Sciatic nerve (tissue), 2 donors: ENCODE measurements at places on chromosomes 1 and 21.

DNA sequence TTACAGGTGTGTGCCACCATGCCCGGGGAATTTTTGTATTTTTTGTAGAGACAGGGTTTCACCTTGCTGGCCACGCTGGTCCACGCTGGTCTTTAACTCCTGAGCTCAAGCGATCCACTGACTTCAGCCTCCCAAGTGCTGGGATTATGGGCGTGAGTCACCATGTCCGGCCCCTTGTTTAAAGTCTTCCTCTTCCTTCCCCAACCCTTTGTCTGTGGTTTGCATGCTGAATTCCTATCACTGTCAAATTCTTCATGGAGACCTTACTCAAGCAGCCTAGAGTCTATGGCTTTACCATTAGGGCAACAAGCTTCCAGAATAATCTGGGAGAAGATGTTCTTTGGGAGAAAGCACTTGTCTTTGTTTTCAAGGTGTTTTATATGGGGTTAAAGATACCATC is 34.7 kb downstream of the B3GALT5 start:
- DNase-seq: no peak

DNA sequence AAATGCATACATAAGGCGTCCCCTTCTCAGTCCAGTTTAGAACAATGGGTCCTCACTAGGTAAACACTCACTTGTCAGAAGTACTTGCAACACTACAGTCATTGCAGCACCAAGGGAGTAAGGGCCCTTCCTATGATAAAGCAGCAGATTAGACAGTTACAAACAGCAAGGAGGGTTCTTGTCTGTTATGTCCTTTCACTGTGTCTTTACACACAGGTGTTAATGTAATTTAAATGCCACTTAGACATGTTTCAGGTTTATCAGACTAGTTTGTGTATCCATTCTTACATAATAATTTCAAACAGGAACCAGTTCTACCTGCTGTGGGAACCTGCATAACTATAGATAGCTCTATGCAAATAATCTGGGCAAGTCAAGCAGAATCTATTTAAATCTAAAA is 105.6 kb upstream of the USH2A start:
- DNase-seq: no peak

- DNase-seq: peak; percentile 84
Measured at GRCh38 chr1:55215194-55216021, at the start of gene USP24. Gene USP24 (minus strand): TSS chr1:55215364. CDS start chr1:55215113, 251 bp downstream.

DNA sequence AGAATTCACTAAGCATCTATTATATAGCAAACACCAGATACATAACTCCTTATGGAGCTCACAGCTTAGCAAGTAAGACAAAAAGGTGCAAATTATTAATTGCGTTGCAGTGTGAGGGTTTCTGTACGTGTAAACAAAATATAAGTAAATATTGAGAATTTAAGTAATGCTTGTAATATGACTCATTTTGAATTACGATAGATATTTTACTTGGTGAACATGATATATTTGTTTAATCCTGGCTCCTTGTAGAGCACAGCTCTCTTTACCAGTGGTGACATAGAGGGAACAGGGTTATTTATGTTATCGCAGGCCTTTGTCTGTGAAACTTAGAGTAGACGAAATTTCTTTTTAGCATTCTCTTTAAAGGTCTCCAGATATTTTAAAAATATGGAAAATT is 36.4 kb downstream of the LYPLAL1 start:
- DNase-seq: no peak

DNA sequence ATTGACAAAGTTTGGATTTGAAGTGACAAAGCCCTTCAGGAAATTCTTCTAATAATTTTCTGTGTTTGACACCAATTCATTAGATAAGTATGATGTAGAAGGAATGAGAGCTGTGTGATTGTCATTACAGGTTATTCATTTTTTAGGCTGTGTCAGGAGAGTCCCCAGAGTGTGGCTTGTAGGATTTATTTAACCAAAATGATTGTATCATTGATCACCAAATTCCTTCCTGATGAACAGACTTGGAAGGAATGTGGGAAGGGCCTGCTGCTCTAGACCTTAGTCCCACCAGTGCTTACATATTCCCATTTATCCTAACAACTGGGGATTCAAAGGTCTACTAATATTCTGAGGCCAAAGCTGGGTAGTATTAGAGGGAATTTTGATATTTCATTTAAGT is 383.3 kb upstream of the KAZN start:
- DNase-seq: no peak

DNA sequence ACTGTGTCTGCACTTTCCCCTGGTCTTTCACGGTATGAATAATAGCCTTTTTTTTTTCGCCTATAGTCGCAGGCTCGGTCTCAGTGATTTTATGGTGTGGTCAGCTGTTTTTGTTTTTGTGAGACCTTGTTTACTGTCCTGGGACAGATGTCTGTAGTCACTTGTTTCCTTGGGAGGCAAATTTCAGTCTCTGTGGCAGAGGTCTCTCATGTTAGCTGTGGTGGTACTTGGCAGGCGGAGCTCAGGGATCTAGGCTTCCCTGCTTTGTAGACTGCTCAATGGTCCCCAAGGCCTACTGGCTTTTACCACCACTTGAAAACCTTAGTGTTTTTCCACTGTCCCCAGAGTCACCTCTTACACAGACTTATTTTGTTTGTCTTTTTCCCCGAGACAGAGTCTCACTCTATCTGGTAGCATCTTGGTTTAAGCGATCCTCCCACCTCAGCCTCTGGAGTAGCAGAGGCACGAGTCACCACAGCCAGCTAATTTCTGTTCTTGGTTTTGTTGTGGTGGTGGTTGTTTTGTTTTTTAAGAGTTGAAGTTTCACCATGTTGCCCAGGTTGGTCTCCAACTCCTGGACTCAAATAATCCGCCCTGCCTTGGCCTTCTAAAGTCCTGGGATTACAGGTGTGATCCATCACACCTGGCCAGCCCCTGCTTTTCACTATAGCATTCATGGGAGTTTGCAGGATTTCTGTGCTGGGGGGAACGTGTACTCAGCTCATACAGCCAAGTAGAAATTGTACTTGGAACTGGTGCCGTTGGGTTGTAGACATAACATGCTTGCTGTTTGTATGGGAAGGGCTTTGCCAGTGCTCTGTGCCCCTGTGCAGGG is 10.3 kb downstream of the RNU1-2 start:
- DNase-seq: no peak

GRCh38 chr1:157360023-157360390 is 192.3 kb downstream of the FCRL5 start:
- no peak for DNase-seq

DNA sequence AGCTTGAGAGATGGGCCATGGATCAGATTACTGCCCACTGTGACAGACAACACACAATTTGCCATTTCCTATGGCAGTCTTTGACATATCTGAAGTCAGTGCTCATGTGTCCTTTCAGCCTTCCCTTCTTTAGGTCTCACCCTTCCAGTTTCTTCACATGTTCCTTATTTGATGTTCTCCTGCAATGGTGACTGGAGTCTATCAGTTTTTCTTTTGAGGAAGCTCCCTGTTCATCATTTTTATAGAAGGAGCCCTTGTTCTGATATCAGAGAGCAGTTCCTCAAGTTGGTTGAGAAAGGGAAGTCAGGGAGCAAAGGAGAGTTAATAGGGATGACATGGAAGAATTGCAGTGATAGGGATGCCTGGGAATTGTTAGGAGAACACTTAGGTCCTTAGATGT is 42.2 kb downstream of the DISC1 start:
- no peak for DNase-seq

GRCh38 chr1:245363461-245364200 is 208.8 kb downstream of the KIF26B start:
- DNase-seq: no peak

GRCh38 chr1:67815303-67816094 is 17.8 kb downstream of the GNG12 start:
- no peak for DNase-seq

DNA sequence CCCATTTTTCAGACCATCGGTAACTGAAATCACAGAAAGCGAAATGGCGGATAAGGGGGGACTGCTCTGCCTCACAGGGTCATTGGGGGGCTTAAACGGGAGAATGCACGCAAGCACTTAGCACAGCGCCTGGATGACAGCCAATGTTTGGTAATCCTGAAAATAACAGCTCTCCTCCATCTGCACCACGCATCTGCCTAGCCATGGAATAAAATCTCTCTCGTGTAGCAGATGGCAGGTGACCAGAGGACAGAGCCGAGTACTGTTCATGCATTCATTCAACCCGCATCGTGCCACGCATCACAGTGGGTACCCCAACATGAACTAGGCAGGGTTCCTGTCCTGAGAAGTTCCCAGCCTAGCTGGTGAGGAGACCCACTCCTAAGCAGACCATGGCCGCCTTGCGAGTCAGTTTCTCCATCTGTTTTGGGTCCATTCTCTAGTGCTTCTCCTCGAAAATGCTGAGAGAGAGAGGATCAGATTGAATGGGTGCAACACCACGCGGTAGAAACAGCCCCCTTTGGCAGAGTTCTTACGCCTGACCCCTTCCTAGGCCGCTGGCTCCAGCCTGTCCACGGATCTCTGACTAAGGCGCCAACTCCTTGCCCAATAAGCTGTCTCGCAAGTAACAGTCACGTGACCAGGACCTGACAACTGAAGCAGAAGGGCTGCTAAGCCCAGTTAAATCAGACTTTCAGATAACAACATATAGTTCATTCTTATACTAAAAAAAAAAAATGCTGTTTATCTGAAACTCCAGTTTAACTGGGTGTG is 7.3 kb downstream of the SLC1A7 start:
- peak; percentile 68 for DNase-seq

DNA sequence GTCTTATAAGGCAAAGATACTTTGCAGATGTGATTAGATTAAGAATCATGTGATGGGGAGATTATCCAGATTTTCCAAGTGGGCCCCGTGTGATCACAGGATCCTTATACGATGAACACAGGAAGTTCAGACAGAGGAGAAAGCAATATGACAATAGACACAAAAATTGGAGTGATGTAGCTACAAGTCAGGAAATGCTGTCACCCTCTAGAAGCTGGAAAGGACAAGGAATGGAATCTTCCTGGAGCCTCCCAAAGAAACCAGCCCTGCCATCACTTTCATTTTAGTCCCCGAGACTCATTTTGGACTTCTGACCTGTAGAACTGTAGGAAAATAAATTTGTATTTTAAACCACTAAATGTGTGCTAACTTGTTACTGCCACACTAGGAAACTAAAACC is 61.9 kb upstream of the C1orf21 start:
- DNase-seq: no peak

DNA sequence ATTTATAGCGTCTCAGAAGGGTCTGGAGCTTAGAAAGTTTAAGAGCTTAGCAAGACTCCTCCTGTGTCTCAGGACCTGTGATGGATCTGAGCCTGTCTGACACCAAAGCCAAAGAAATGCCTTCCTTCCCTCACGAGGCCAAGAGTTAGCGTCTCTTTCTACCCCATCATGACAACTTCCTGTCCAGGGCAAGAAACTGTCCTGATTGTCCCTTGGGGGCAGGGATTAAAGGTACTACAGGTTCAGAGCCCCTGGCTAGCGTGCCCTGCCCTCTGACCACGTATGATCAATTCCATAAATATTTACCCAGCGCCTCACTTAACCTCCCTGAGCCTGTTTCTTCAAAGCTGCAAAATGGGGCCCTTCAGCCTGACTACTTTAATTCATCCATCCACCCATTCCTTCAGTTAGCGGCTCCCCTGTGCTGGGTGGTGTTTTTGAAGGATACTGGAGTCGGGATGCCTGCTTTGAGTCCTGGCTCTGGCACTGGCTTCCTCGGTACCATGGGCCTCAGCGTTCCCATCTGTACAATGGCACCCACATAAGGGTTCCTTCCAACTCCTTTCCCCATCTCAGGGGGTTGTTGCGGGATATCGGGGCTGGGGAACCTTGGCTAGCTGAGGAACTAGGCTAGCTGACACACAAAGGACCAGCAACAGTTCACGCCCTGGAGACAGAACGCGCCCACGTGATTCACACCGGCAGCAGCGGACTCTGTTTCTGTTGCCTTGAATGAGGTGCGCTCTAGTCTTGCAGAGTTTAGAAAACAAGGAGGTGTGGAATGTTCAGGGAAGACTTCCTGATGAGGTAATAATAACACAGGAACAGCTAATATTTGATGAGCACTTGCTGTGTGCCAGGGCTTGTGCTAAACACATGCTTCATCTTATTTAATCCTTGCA is 23.0 kb upstream of the EPHA2 start:
- no peak for DNase-seq

DNA sequence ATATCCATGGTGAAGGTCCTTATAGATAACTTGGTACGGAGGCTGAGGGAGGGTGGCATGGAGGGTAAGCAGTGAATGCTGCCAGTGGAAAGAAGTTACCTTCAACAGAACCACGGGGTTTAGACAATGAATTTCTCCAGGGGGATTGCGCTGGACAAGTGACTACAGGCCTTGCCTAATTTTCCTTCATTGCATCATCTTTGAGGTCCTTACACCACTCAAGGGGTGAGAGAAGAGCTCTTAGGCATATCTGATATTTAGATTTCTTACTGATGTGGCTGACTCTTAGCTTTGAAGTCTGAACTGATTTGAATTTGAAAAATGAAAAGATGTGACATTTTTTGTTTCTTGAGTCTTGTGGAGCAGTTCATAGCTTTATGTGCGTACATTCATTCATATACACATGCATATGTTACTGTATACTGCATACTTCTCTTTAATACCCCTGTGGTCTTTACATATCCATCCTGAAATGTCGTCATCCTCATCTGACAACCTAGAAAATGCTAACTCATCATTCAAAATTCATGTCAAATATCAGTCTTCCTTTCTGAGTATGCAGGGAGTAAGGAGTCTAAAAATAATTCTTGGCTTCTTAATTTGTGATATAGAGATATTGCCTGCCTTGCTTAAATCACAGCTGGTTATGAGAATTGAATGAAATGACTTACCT is 63.6 kb downstream of the DNM3 start:
- no peak for DNase-seq

DNA sequence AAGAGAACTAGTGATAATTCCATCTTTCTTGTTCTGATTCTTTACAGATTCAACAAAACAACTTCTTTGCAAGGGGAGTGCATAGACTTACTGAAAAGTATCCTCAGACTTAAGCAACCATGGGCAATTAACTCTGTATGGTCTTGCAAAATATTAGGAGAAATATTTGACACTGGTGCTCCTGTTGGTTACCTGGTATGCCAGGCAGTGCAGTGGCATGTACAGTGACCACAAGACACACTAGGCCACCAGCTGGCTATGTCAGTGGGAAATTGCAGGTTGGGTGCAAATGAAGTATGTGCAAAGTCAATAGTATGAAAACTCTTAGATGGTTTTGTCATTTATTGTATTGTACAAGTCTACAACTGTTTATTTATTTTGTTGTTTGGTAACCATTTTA is 34.5 kb downstream of the EPS15 start:
- DNase-seq: no peak

GRCh38 chr1:37795340-37796125 is 1.9 kb downstream of the MANEAL start:
- DNase-seq: peak; percentile 73

DNA sequence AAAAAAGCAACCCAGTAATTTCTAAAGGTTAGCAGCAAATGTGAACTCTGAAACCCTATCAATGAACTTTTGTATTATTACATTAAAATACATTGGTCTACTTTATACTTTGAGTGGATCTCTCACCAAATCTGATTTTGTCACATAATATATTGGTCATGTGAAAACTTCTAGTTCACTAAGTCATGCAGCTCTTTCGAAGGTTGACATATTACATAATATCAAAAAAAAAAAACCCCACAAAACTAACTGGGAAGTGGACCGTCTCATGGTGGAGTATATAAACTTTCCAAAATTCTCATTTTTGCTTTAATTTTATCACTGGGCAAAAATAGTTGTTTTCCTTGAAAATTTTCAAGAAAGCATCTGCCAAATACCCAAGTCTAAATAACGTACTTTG is 50.4 kb downstream of the GATAD2B start:
- no peak for DNase-seq

GRCh38 chr1:199861020-199861795 is 166.3 kb upstream of the NR5A2 start:
- DNase-seq: no peak
